Dermis blood vessel endothelial cell (primary cell): ENCODE measurements at places on chromosomes 1 and 21. TPM values are rescaled to one million over a fixed set of nuclear protein-coding genes. Genes with fewer than 3 reads are reported as not detected.

Gene C1QC
- not detected in 2 replicates for total RNA-seq

Gene ALPL
- 0.19 and 0.34 TPM in 2 replicates for total RNA-seq

Gene FCGR3A
- total RNA-seq = not detected in 2 replicates

Gene EVI5
- 23.0 and 25.5 TPM in 2 replicates for total RNA-seq

Gene SLC37A1
- total RNA-seq = 14.0 and 15.0 TPM in 2 replicates

Gene ANKRD65
- 0.28 and 0.51 TPM in 2 replicates for total RNA-seq

Gene LIN28A
- total RNA-seq = not detected in 2 replicates

Gene SYTL1
- total RNA-seq = not detected in 2 replicates

Gene ACOT7
- 17.5 and 33.7 TPM in 2 replicates for total RNA-seq

Gene TMEM240
- 1.7 and 2.6 TPM in 2 replicates for total RNA-seq

Gene OR2L2
- under 0.01 TPM in 1 of 2 replicates, not detected in the other for total RNA-seq

Gene TNFRSF8
- total RNA-seq = 0.33 and 0.34 TPM in 2 replicates

Gene DCDC2B
- not detected in 2 replicates for total RNA-seq
